Activated CD4-positive, CD25-positive, alpha-beta regulatory T cell treated with anti-CD3 and anti-CD28 coated beads, Interleukin-2, amount 50 U/mL, for 72 hours (primary cell): ENCODE measurements at places on chromosomes 4 and X.
A peak's percentile ranks its signal among the peaks of the same experiment; 100 is the strongest.

DNA sequence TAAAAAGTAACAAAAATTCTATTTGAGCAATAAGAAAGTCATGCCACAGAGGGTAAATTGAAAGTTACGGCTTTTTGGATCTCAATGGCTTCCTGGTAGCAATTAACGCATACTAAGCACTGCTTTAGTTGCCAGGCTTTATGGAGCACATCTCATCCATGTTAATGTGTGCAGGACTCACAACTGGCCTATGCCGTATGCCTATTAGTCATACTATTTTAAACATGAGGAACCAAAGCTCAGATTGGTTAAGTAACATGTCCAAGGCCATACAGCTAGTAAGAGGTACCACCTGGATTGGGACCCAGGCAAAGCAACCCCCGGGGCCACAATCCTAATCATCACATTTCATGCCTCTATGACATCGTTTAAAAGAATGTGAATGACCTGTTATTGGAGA, 17.1 kb downstream of the DAPP1 start:
- DNase-seq: no peak

GRCh38 chrX:9466124-9466495, 1.3 kb downstream of the TBL1X start:
- DNase-seq: peak; percentile 44

DNA sequence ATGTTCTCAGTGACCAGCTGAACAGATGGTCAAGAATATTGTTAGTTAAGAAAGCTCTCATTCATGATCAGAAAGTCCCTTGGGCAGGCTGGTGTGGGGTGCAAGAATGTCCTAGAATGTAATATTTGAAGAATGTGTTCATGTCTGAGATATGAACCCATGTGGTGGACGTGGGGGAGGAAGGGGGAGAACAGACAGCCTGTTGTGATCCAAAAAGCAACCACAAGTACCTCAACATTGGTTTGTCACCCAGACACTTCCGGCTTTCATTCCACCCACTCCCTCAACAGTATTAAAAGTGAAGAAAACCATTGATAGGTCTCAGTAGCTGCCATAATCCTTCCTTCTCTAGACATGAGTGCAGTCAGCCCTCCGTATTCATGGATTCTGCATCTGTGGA, 82.2 kb downstream of the MAML3 start:
- DNase-seq: peak; percentile 52

- no peak for DNase-seq
These were observed 34.6 kb downstream of the MAP9 start for GRCh38 chr4:155342142-155342541.

GRCh38 chr4:168781926-168782325, 228.1 kb downstream of the CBR4 start:
- DNase-seq: no peak

DNA sequence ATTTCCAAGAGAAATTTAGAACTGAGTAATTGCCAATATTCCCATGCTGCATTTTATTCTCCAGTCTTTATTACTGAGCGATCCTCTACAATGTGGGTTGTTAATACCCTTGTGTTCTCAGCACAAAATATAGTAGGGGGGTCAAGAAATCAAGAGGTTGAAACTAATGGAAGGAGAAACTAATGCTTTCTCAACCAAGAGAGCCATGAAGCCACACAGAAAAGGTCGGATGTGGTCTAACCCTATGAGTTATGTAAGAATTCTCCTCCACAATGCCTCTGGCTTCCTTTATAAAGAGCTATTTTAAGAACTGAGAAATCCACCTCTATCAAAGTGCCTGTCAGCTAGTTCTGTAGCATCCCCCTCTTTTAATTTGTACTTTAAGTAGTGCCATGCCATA, 268.5 kb downstream of the CHIC1 start:
- no peak for DNase-seq

DNA sequence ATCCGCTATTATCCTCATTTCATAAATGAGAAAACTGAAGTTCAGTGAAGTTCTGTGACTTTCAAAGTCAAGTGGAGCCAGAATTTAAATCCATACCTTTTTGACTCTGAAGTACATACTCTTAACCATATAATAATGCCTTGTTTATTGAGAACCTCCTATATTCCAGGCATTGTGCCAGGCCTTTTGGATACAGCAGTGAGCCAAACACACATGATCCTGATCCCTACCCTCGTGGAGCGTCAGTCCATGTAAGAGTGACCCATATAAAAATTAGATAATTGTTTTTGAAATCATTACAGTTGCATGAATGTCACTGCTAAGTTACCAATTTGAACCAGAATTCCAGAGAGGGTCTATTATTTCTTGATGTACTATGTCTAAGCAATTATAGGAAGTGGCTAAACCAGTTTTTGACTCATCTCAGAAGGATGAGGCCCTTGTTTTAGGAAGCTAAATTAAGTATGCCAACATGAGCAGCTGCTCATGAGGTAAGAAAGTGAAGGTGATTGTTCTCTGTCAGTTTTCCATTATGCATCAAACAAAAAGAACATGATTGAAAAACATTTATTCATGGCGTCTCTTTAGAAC, 289.5 kb downstream of the GLUD2 start:
- DNase-seq: no peak

DNA sequence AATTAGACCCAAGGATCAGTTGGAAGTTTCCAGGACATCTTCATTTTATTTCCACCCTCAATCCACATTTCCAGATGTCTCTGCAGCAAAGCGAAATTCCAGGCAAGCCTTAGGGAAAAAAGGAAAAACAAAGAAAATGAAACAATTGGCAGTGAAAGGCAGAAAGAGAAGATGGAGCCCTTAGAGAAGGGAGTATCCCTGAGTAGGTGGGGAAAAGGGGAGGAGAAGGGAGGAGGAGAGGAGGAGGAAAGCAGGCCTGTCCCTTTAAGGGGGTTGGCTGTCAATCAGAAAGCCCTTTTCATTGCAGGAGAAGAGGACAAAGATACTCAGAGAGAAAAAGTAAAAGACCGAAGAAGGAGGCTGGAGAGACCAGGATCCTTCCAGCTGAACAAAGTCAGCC, at the start of gene PLP1:
PLP1 (plus strand) TSS at position 295 of the 400 bp plus-strand sequence. CDS start 156 bp downstream, outside the sequence.
- DNase-seq: no peak

DNA sequence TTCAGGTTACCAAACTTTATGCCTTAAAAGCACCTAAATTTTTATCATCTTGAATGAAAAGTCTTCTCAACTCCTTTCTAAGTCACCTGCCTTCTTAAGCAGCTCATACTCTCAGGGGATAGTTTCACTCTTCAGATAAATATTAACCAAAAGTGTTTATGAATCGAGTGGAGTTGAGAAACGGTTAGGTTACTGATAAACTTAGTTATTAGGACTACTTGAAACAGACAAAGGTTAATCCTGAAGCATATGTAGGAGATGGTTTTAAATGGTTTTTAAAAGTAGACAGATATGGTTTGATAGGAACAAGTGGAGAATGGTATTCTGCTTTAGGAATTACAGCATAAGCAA, 32.8 kb downstream of the CLDN22 start:
- no peak for DNase-seq

DNA sequence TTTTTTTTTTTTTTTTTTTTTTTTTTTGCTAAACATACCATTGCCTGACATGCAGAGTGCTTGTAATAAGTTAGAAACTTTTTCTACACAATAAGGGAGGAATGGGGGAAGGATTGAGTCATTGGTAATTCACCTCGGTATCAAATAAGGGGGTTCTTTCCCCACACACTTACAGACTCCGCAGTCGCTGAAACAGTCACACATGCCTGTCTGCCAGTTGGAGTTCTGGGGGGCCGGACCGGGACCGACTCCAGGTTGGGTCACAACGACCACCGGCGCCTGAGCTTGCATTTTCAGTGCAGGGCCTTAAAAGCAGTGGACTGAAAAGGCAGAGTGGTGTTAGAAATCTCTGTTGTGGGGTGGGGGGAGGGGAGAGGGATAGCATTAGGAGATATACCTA, 6.9 kb downstream of the PLAC8 start:
- no peak for DNase-seq

- no peak for DNase-seq
These were observed 55.3 kb downstream of the CCDC158 start for GRCh38 chr4:76365636-76366035.

GRCh38 chrX:9390121-9390520, 74.7 kb upstream of the TBL1X start:
- DNase-seq: no peak

GRCh38 chr4:15240764-15241163, 187.1 kb upstream of the C1QTNF7 start:
- DNase-seq: no peak

- no peak for DNase-seq
These were observed 14.8 kb downstream of the ARHGEF6 start for GRCh38 chrX:136765821-136766356.

GRCh38 chr4:85732124-85732523, 257.2 kb downstream of the ARHGAP24 start:
- no peak for DNase-seq

- no peak for DNase-seq
These were observed 203.5 kb upstream of the TET2 start for GRCh38 chr4:104942990-104943743.

DNA sequence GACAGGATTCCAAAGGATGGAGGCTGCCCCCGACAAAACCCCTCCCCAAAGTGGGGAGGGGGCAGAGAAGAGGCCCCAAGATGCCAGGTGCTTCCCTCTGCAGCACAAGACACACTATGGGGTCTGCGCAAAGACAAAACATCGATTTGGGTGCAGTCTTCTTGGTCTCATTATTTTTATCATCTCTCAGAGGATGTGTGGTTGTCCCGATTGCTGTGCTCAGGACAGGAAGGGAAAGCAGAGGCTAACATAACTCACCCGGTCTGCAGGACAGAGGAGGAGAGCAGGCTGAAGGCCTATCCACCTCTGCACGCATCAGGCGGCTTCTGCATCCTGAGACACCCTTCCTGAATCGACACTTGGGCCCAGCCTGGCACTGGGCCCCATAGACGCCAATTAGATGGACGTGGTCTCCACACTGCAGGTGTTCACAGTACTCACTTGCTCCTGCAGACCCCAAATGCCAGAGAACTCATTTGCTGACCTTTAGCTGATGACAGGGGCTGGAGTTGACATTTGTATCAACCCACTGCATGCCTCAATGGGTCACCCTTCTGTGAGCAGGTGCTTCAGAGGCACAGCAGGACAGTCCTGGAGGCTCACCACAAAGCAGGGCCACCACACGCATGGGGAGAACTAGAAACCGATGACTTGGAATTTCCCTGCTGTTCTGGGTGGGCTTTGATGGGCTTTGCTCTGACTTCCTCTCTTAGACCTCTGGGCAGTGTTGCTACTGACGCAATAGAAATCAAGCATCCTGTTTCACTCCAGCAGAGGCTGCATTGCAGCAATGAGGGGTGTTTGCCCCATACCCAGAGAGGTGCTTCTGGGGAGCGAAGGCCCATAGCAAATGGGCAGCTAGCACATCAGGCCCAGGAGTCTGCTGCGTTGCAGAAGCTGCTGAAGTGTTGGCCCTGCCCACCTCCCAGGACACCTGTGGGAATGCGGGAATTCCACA, 96.3 kb upstream of the ENPP6 start:
- DNase-seq: no peak

GRCh38 chr4:172986114-172986513, 182.5 kb upstream of the GALNT7 start:
- no peak for DNase-seq

GRCh38 chrX:136450050-136450830, 37.5 kb upstream of the BRS3 start:
- no peak for DNase-seq

- no peak for DNase-seq
These were observed 21.4 kb upstream of the FAM9B start for GRCh38 chrX:9055354-9055753.

GRCh38 chrX:72393836-72394517, 88.3 kb upstream of the CITED1 start:
- DNase-seq: no peak

DNA sequence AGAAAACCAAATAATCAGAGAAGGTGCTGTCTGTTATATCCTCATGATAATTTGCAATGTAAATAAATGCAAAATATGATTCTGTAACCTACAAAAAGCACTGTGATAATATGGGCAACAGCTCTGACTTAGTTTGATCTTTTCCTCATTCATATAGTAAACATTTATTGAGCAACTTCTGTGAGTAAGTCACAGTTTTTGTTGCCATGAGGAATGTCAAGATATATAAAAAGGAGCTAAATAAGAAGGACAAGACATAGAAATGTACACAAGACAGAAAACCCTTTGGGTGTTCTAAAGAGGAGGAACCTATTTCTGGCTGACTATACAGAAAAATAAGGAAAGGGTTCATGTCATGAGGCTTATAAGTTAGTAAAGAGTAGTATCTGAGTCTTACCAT, 44.3 kb downstream of the ARSJ start:
- no peak for DNase-seq

GRCh38 chr4:73869130-73870055, at the start of gene CXCL1:
Gene CXCL1, plus strand, starts transcription at chr4:73869393. Its CDS starts 78 bp downstream, at chr4:73869471.
- DNase-seq: no peak

DNA sequence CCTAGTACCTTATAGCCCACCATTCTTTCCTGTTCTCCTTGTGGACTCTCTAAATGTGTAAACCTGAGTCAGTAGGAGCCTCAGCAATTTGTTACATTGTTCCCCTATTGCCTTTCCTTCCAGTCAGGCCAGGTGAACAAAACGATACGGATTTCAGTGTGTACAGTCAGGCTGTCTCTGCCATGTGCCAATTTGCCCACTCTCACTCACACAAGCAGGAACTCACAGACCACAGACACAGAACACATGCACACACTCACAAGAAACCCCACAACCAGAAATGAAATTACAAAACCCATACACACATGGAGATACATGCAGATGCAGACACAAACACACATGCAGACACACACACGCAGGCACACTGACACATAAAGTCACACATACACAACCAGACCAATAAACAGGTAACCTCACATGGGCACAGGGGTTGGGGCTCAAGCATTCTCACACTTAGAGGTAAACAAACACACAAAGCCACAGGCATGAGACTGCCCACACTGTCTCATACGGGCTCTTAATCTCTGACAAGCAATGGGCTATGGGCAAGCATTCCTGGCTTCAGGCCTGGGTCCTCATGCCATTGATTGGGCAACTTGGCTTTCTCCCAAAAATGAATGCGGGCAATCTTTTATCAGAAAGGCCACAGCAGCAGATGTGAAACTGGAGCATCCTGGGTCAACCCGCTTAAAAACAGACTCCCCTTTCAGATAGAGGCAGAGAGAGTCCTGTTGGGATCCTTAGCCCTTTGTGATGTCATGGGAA, 68.7 kb downstream of the NBDY start:
- no peak for DNase-seq

DNA sequence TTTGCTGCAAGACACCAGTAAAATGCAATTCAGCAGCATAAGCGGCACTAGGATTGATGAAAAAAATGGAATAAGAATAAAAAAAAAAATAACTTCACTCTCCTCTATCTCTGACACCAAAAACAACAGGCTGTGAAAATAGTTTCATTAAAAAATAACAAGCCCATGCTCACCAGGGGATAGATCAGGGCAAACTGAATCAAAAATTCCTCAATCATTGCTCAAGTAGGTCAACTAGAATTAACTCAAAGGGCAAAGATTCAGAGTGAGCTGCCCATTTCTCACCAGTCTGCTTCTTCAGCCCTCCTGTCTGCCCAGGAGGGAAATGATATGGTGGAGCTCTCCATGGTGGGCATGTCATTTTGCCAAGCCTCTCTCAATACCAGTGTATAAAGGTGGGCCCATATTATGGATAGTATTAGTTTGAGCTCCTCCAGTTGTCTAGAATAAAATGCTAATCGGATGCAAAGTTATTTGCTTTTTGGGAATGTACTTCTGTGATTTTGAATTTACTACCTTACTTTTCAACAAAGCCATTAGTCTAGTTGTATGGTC, 153.9 kb downstream of the UNC5C start:
- DNase-seq: no peak
